ENCODE measurements at places on chromosomes 12 and 14.

- H3K4me3 ChIP-seq, result no peak overlapping the region
- H3K27me3 ChIP-seq, result no peaks in the 10 kb centered on the region
- DNase-seq, result no peak
- H3K36me3 ChIP-seq, result peaks cover 16% of the 10 kb centered on the region
These were observed 52.4 kb downstream of the CCDC91 start for GRCh38 chr12:28242496-28243309.

- peaks cover 5% of the 10 kb centered on the region for H3K27me3 ChIP-seq
- peak overlapping the region; percentile 24 for H3K27ac ChIP-seq
- no peak for DNase-seq
- H3K36me3 ChIP-seq, result no peaks in the 10 kb centered on the region
- H3K4me3 ChIP-seq, result no peak overlapping the region
- no peaks in the 10 kb centered on the region for H3K4me1 ChIP-seq
These were observed 11.0 kb downstream of the CBLN3 start for GRCh38 chr14:24418492-24418873.

DNA sequence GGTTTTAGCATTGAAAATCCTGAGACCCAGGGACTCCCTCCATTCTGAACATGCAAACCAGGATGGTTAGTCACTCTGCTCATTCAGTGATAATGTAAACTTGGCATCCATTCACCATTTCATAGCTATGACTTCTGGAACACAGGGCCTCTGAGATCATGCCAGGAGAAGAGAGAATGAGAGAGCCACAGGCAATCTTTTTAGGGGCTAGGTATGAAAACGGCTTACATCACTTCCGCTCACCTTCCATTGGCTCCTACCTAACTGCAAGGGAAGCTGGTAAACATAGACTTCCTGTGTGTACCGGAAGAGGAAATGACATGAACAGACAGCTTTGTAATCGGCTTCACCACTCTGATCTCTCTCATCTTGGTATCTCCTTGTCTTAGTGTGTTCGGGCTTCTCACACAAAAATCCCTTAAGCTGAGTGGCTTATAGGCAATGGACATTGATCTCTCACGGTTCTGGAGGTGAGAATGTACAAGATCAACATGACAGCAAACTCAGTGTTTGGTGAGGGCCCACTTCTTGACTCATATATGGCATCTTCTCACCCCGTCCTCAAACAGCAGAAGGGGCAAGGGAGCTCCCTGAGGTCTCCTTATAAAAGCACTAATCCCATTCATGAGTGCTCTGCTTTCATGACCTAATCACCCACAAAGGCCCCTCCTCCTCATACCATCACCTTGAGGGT lies 465.9 kb upstream of the TBX3 start:
- no peaks in the 10 kb centered on the region for H3K36me3 ChIP-seq
- no peak overlapping the region for H3K4me3 ChIP-seq
- DNase-seq, result no peak
- H3K27me3 ChIP-seq, result no peaks in the 10 kb centered on the region

DNA sequence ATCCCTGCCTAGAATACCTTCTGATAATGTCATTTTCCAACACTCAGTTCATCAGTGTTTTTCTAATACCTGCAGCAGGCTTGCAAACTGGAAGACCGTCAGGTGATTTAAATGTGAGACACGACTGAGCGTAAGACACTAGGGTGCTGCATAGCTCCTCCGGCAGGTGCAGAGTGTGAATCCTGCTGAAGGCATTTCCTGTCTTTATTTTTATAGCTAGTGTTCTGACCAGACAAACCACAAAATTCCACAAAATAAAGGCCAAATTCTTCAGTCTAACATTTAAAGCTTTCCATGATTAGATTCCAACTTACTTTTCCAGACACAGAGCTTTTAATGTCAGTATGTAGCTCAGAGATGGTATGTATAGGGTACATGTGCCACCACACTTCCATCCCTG lies 70.7 kb downstream of the BBS10 start:
- peaks cover 12% of the 10 kb centered on the region for H3K27me3 ChIP-seq
- H3K36me3 ChIP-seq, result no peaks in the 10 kb centered on the region
- peaks cover 13% of the 10 kb centered on the region for H3K4me1 ChIP-seq
- no peak overlapping the region for H3K27ac ChIP-seq
- DNase-seq, result no peak

DNA sequence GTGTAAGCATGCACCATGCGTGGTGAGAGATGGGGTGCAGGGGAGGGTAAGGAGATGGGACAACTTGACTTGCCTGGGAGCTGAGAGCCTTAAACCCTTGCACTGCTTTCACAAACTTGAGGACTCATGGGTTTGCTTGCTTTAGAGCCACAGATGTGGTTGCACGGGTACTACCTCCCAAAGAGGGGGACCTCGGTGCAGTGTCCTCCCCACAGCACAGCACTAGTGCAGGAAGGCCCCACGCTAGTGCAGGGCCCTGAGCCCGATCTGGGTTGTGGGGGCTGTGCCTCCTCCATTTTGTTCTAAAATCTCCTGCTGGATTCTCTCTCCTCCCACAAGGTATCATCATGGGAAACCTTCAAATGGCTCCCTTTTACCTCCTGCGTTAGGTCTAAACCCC lies 11.2 kb downstream of the KRT72 start:
- H3K4me3 ChIP-seq, result no peak overlapping the region
- peaks cover 14% of the 10 kb centered on the region for H3K4me1 ChIP-seq

DNA sequence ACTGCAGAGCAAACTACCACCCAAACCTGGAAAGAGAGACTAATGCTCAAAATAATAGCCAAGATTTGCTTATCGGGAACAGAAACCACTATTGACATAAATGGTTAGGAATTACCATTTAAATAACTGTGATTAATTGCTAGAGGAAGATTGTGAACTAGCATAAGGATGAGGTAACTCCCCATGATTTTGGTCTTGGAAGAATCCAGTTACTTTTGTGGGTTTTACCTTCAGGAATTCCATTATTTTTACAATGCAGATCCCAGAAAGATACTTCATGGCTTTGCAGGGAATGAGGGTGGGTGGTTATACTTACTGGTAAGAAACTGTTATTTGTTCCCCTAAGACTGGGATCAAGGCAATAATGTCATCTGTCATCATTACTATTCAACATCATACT lies 652.9 kb upstream of the FLRT2 start:
- H3K27ac ChIP-seq, result no peak overlapping the region
- no peaks in the 10 kb centered on the region for H3K36me3 ChIP-seq
- no peaks in the 10 kb centered on the region for H3K27me3 ChIP-seq
- no peak for DNase-seq
- no peak overlapping the region for H3K4me3 ChIP-seq

- peaks cover 41% of the 10 kb centered on the region for H3K4me1 ChIP-seq
- H3K27ac ChIP-seq, result peak overlapping the region; percentile 55
- DNase-seq, result peak; percentile 80
- H3K4me3 ChIP-seq, result no peak overlapping the region
- H3K27me3 ChIP-seq, result peaks cover 5% of the 10 kb centered on the region
These were observed 3.6 kb upstream of the LGALS3 start for GRCh38 chr14:55125403-55125802.

GRCh38 chr14:60722357-60723115 lies 1.6 kb downstream of the SIX4 start:
- H3K27ac ChIP-seq, result no peak overlapping the region
- H3K36me3 ChIP-seq, result peaks cover 4% of the 10 kb centered on the region
- peaks cover 74% of the 10 kb centered on the region for H3K27me3 ChIP-seq

DNA sequence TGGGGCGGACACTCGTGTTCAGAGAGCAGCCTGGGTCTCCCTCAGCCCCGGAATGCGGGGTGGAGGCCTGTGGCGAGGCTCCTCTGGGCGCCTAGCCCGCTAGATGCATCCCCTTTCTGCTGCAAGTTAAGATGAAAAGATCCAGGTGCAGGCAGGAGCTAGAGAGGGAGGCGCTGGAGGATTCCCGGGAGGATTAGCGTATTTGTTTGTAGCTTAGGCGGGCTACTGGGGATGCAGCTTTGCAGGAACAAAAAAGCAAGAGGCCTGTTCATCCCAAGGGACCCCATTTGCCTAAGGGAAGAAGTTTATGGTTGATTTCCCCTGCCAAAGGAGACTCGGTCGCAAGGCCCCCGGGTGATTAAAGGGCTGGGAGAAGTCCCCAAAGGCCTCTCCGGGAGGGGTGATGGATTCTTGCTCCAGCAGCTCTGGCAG lies 824 bp downstream of the CCDC177 start:
- H3K36me3 ChIP-seq, result no peaks in the 10 kb centered on the region
- no peak for DNase-seq
- peaks cover 13% of the 10 kb centered on the region for H3K4me1 ChIP-seq
- no peak overlapping the region for H3K27ac ChIP-seq
- H3K27me3 ChIP-seq, result peaks cover 85% of the 10 kb centered on the region

GRCh38 chr14:87133073-87133801 lies 859.7 kb downstream of the GALC start:
- H3K36me3 ChIP-seq, result no peaks in the 10 kb centered on the region
- no peaks in the 10 kb centered on the region for H3K4me1 ChIP-seq
- no peak for DNase-seq
- H3K4me3 ChIP-seq, result no peak overlapping the region

DNA sequence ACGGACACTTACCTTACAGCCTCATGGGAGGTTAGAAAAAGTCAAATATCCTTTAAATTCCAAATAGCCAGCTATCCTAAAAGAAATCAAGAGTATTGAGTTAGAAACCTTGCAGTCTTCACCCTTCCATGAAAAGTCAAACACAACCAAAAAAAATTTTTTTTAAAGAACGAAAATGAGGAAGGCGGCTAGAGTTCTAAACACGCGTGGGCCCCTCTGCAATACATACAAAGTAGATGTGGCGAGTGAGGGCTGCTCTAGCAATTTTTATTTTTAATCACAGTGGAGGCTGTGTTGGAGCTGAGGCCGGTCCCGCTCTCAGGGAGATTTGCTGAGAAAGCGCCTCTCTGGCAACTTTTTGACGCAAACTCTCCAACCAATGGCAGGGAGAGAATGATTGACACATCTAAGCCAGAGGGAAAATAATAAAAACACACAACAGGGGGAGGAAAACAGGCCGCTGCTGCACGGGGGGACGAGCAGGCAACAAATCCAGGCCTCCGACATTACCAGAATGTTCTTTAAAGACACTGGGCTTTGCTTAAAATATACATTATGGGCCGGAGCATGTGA lies at the start of gene OTX2:
TSS of gene OTX2 (minus strand) at position 333 of the 573 bp plus-strand sequence. CDS start 5,023 bp downstream, outside the sequence.
- no peak for DNase-seq
- peak within 1 kb of the TSS; percentile 62 for H3K27ac ChIP-seq
- H3K36me3 ChIP-seq, result peaks cover 18% of the 10 kb centered on the region
- peaks cover 10% of the 10 kb centered on the region for H3K4me1 ChIP-seq
- peaks cover 85% of the 10 kb centered on the region for H3K27me3 ChIP-seq

DNA sequence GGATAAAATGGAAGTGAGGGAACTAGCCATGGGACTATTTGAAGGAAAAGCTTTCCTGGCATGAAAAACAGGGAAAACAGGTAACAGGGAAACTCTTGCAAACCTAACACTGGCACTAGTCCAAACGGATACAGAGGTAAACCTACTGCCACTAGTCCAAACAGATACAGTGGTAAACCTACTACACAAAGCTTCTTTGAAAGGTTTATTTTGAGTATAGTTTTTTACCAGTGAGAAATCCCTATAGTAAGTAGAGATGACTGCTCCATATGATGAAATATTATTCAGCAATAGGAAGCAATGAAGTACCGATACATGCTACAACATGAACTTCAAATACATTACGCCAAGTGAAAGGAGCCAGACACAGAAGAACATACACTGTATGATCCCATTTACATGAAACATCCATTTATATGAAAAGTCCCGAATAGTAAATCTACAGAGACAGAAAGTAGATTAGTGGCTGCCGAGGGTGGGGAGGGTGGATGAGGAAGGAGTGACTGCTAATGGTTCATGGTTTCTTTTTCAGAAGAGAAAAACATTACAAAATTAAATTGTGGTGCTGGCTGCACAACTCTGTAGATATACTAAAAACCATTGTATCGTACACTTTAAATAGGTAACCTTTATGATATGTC lies 25.5 kb downstream of the SPTLC2 start:
- H3K4me1 ChIP-seq, result peaks cover 47% of the 10 kb centered on the region
- peak overlapping the region; percentile 35 for H3K27ac ChIP-seq
- peaks cover 40% of the 10 kb centered on the region for H3K36me3 ChIP-seq
- H3K4me3 ChIP-seq, result no peak overlapping the region
- no peaks in the 10 kb centered on the region for H3K27me3 ChIP-seq

DNA sequence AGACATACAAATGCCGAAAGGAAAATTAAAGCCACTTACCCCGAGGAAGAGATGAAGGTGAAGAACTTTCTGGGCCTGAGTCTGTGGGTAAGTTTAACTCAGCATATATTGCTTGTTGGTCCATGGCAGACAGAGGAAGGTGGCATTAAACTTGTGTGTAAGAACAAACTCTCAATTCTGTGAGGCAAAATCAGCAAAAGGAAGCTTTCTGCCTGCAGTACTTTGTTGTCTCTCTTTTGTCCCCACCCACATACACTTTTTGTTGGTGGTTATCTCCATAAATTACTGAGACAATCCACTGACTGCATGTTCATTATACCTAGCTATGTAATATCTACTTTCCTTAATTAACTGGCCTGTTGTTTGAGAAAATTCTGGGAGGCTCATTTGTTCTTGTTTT lies at the start of gene KLRB1:
TSS of gene KLRB1 (minus strand) at position 201 of the 400 bp plus-strand sequence. CDS start at position 124, 77 bp downstream.
- H3K27me3 ChIP-seq, result no peaks in the 10 kb centered on the region
- peaks cover 36% of the 10 kb centered on the region for H3K4me1 ChIP-seq
- peak within 1 kb of the TSS; percentile 84 for H3K27ac ChIP-seq
- peak within 1 kb of the TSS; percentile 69 for H3K4me3 ChIP-seq
- DNase-seq, result no peak

DNA sequence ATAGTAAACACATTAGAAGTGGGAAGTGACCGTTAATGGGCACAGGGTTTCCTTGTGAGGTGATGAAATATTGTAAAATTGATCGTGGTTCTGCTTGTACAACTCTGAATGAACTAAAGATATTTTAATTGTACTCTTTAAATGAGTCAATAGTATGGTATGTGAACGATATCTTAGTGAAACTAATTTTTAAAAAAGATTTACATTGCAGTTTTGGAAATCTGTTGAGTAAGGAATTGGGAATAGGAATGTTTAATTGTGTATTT lies 1.7 kb downstream of the ZNF410 start:
- peaks cover 49% of the 10 kb centered on the region for H3K4me1 ChIP-seq
- no peaks in the 10 kb centered on the region for H3K27me3 ChIP-seq
- no peak for DNase-seq
- peak overlapping the region; percentile 97 for H3K27ac ChIP-seq
- peak overlapping the region; percentile 98 for H3K4me3 ChIP-seq

GRCh38 chr12:70994217-70994788 lies 73.8 kb upstream of the PTPRR start:
- H3K36me3 ChIP-seq, result no peaks in the 10 kb centered on the region
- no peak overlapping the region for H3K4me3 ChIP-seq
- DNase-seq, result no peak
- H3K4me1 ChIP-seq, result no peaks in the 10 kb centered on the region
- no peak overlapping the region for H3K27ac ChIP-seq

GRCh38 chr12:49776858-49777257 lies 35.5 kb downstream of the TMBIM6 start:
- H3K27me3 ChIP-seq, result peaks cover 24% of the 10 kb centered on the region
- H3K27ac ChIP-seq, result no peak overlapping the region
- H3K36me3 ChIP-seq, result no peaks in the 10 kb centered on the region
- H3K4me1 ChIP-seq, result peaks cover 15% of the 10 kb centered on the region

GRCh38 chr14:34610101-34610500 lies 19.8 kb downstream of the SNX6 start:
- H3K4me3 ChIP-seq, result no peak overlapping the region
- no peaks in the 10 kb centered on the region for H3K27me3 ChIP-seq
- no peak overlapping the region for H3K27ac ChIP-seq

GRCh38 chr14:84543859-84544258 lies 986.1 kb upstream of the FLRT2 start:
- H3K4me3 ChIP-seq, result no peak overlapping the region
- H3K27ac ChIP-seq, result no peak overlapping the region
- no peaks in the 10 kb centered on the region for H3K4me1 ChIP-seq
- no peaks in the 10 kb centered on the region for H3K27me3 ChIP-seq
- DNase-seq, result no peak

- H3K27me3 ChIP-seq, result no peaks in the 10 kb centered on the region
- DNase-seq, result no peak
- H3K4me1 ChIP-seq, result peaks cover 16% of the 10 kb centered on the region
- H3K27ac ChIP-seq, result no peak overlapping the region
These were observed 10.8 kb upstream of the DUSP6 start for GRCh38 chr12:89363084-89363483.
